HS-5 (cell line): ENCODE measurements at places on chromosomes 16 and 17.

DNA sequence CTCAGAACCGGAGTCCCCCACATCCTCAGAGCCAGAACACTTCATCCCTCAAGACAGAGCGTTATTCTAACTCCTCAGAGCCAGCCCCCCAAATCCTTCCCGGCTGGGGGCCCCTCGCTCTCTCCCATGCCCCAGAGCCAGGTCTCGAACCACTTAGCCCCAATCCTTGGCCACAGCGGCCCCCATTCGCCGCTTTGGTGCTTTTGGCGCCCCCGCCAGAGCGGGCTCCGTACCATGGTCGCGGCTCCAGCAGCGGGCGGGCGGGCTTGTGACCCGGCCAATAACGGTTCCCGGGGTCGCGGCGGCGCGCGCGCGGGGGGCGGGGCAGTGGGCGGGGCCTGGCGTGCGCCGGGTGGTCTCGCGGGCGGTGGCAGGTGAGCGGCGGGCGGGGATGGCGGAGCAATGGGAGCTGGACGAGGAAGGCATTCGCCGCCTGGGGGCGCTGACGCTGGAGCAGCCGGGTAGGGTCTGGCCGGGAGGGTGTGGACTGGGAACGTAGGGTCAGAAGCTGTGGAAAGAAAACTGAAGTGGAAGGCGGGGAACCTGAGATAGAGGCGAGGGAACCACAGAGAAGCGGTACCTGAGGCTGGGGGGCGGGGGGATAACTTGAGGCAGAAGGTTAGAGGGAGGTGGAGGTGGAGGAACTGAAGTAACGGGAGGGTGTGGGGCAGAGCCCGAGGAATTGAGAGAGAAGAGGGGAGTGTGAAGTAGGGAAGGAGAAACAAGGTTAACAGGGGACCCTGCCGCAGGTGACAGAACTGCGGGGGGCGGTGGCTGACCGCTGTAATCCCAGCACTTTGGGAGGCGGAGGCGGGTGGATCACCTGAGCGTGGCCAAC is at the start of the genes KCTD19 and LRRC36:
Gene KCTD19, minus strand, starts transcription at position 270 of the 838 bp plus-strand sequence. Its CDS starts 34 bp downstream, at position 236.
Gene LRRC36, plus strand, starts transcription at position 344 of the 838 bp plus-strand sequence. Its CDS starts 48 bp downstream, at position 392.
- DNase-seq = no peak

GRCh38 chr17:74089869-74090464 is 113.5 kb upstream of the RPL38 start:
- no peak for DNase-seq

GRCh38 chr17:38915639-38915995 is 9.8 kb upstream of the LASP1NB start:
- DNase-seq = no peak

- no peak for DNase-seq
These were observed 8.0 kb downstream of the GRIN2C start for GRCh38 chr17:74851612-74852236.

DNA sequence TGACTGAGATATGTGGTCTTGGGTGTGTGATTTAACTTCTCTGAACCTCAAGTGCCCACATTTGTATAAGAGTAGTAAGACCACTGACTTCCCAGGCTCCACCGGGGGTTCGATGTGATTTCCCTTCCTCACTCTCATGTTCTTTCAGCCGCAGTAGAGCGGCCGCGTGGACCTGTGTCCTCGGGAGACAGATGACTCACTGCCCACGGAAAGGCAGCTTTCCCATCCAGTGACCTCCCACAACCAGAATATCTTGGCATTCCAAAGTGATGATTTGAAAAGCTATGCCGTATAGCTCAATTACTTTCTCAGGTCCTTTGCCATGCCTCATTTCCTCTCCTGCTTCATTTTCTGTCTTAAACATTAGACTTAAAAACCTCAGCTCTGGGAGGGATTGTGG is 73.6 kb downstream of the IL21R start:
- peak; percentile 74 for DNase-seq

DNA sequence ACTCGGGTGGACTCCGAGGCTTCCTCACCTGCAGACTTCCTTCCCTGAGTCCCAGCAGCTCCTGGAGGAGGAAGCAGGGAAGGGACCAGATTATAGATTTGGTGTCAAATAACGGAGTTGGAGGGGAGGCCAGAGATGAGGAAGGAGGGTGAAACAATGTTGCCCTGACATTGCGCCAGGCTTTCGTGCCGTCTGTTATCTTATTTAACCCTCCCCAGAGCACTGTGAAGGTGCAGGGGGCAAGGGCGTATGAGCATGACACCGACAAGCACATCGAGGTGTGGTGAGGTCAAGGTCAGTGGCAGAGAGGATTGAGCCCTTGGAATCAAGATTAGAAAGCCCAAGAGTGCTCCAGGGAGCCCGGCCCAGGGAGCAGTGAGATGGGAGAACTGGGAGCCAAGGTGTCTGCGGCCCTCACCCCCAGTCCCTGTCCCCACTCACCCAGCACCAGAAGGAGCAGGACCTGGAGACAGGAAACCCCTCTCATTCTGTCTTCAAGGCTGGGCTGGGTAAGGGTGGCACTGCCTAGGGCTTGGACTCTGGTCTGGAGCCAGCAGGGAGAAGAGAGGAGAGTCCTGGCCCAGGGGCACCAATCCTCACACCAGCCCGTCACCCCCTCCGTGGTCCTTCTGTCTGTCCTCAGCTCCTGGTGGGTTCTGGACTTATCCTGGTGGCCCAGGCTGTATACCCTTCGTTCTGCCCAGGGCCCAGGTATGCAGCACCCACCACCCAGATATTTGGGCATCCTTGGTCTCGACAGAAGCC is 1.1 kb downstream of the PRSS33 start:
- DNase-seq = no peak

- DNase-seq = no peak
These were observed 249.6 kb upstream of the AXIN2 start for GRCh38 chr17:65811043-65811442.

- no peak for DNase-seq
These were observed 8.3 kb downstream of the CNTNAP1 start for GRCh38 chr17:42690596-42690995.

- DNase-seq = no peak
These were observed 24.2 kb downstream of the STAT5A start for GRCh38 chr17:42312285-42313130.

DNA sequence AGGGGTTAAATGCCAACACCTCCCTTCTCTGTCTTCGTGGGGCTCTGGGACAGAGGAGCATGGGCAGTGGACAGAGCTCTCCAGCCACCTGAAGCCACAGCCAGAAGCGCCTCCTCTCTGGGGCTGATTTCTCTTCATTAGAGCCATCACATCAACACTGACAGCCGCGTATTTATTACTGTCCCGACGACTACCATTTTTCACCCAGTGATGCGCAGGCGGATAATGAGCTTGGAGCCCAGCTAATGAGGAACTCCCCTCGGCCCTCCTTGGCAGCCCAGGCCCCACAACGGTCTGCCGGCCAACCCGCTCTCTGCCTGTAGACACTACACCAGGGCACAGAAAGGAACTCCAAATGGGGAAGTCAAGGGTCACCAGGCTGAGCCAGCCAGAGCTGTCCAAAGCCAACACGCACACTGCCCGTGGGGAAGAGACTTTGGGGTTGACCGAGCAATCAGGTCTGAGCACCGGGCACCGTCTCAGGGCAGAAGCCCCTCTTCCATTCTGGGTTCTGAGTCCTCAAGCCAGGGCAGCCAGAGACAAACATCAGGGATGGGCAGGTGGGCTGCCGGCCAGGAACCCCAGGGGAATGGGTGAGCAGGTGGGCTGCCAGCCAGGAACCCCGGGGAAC is 13.2 kb downstream of the SDK2 start:
- no peak for DNase-seq

- DNase-seq = no peak
These were observed 6.5 kb upstream of the BAHCC1 start for GRCh38 chr17:81388612-81389367.

- no peak for DNase-seq
These were observed 287.4 kb downstream of the HAPSTR1 start for GRCh38 chr16:9378876-9379275.
